ENCODE measurements at places on chromosomes 3 and 15. TPM values are rescaled to one million over a fixed set of nuclear protein-coding genes. Genes with fewer than 3 reads are reported as not detected.

MRAS gene
- polyA plus RNA-seq = 25.0 TPM

GOLGA8A gene
- 33.9 TPM for polyA plus RNA-seq

FANCD2OS gene
- not detected for polyA plus RNA-seq

NR1I2 gene
- polyA plus RNA-seq = not detected

KLF15 gene
- polyA plus RNA-seq = 0.39 TPM

IRAK2 gene
- 8.6 TPM for polyA plus RNA-seq

BAHD1 gene
- 5.5 TPM for polyA plus RNA-seq

GRCh38 chr3:128557531-128558280, 64.7 kb upstream of the GATA2 start:
- DNase-seq = no peak

GRCh38 chr15:95605098-95605497, 725.4 kb upstream of the NR2F2 start:
- DNase-seq = no peak

DNA sequence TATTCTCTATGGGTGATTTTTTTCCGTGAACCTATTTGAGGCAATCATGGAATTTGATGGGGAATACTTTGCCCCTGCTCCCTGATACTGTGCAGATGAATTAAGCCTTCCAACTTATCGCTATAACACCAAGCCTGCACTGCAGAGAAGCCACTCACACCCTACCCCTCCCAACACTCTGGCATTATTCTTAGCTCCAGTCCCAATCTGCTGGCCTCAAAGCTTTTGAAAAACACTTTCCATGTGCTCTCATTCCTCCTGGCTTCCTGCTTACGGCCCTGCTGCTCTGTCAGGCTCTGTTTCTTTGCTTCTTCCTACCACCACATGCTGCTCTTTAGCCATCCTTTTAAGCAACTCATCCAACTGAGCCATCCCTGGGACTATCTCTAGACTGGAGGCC, 327.8 kb upstream of the SLCO3A1 start:
- DNase-seq = no peak

GRCh38 chr3:57981483-57982087, 26.6 kb upstream of the FLNB start:
- DNase-seq = no peak

DNA sequence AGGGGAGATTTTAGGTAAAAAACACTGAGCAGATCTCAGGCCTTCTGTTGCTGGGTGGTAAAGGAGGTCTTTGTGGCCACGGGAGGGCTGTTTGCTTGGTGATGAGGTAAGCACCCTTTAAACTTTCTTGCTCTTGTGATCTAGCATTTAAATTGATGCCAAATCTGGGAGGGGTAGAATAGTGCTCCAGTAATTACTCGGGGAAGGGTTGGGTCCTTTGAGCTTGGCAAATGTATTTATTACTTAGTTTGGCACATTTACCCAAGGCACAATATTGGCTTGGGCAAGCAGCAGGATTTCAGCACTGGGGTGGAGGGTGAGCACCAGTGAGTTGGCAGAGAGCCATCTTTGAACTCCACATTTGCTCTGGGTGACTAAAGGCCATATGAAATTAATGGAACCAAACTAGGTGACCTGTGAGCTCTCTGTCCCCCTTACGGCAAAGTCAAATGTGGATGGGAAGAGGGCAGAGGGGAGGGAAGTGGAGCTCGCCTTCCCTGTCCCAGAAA, 185.9 kb upstream of the ONECUT1 start:
- DNase-seq = no peak

DNA sequence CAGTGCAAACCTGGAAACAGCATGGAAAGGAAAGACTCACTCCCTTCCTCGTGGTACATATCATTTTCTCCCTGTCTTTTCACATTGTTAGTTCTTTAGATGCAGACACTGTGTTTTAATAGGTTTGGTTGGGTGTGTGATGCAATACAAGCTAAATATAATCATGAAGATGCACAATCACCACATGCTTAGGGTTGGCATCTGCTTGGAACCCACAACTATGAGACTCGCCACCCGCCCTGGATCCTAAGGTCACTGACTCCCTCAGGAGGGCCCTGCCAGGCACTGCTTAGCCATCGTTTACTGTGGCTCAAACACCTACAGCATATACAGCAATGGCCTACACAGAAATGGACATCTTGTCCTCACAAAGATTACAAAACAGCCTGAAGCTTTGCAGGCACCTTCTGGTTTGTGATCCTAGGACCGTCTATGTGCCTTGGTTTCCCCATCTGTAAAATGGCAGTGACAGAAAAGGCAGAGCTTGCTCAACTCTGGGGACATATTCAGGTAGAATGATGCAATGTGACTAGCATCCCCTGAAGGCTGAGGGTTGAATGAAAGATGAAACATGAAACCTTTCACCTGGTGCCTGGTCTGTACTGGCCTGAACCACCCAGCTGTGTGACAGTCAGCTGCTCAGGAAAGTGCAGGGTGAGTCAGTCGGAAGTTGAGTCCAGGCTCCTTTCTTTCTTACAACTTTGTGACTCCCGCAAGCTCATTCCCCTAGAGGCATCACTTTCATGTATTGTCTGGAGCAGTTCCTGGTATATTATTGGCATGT, 123.6 kb upstream of the PFN2 start:
- no peak for DNase-seq

DNA sequence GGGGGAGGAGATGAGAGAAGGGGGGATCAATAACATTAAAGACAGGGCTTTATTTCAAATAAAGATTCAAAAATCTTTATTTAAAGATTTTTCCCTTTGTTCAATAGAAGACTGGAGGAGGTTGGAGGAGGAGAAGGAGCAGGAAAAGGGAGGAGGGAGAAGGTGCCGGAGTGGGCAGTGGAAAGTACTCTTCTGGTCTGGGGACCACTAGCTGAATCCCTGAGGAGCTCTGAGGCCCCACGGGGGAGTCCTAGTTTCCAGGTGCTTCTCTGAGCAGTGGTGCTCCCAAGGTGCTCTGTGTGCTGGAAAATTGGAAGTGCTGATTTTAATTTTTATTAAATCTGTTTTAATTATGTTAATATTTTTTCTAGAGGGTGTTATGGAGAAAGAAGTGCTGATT, 19.4 kb upstream of the SEMA4B start:
- DNase-seq = no peak

DNA sequence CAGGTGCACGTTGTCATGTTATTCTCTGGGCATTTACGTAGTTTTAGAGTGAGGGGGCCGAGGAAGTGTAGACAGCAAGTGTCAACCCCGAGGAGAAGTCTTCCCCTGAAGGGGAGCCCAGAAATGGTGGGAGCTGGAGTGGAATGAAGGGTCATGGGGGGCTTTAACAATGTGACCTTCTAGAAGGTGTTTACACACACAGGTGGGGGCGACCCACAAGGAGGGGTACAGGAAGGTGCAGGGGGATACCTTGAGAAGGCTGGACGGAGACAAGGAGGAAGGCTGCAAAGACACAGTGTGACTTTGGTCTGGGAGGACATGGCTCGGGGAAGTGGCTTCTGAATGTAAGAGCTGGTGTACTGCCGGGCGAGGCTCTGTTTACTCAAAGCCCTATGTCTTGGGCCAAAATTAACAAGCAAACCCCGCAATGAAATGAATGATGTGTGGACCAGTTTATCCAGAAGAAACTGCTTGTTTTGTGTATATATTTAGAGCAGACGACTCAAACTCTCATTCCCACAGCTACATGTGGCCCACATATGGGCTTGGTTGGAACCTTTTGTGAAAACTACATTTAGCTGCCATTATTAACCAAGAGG, 18.7 kb downstream of the TRPM1 start:
- DNase-seq = no peak

DNA sequence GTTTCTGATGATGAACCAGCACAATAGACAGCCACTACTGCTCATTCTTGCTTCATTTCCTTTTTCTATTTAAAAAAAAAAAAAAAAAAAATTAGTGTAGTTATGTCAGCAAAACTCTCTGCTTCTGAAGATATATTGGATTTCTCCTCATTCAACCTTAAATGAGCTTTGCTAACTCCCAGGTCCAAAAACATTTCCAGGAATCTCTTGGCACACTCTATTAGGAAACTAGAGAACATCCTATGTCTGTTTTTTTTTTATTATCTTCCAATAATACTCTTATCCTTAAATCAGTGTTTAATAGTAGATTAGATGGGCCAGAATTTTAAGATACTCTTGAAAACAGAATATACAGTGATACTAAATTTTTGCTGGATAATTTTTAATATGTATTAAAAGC, 398.0 kb downstream of the NAALADL2 start:
- DNase-seq = no peak

DNA sequence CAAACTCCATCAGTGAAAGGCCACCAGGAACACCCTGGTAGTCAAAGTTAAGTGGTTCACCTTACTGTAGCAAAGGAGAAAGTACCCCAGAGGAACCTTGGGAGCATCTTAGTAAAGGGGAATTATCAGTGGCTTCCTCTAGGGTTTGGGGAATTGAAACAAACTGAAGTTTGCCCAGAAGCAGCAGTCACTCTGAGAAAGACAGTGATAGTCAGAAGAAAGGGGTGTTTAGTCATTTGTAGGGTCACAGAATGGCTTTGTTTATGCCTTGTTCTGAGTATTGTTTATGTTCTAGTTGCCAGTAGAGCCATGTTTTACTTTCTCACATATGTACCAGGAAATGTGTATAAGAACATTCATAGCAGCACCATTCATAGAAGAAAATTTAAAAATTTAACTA, 93.8 kb downstream of the FHIT start:
- DNase-seq = no peak

DNA sequence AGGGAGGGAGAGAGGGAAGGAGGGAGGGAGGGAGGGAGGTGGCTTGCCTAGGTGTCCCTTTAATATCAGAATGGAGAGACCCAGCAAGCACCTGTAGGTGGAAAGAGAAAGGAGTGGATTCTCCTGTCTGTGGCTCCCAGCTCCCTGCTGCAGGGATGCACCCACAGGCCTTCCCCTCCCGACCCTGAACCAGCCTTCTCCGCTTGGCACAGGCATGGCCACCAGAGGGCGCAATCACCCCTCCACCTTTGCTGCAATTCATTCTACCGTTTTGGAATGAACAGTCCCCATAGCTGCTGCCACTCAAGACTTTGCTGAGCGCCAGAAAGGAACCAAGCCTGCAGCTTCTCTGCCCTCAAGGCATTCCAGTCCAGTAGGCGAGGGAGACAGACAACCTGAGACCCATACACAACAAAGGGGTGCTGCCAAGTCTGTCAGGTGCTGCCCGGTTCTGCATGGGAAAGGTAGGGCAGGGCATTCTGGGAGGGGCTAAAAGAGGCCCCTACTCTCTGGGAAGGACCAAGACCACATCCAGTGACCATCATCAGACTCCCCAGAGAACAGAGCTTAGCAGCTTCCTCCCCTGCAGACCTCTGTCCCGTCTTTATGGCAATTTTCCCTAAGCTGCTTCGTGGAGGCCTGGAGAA, 4.9 kb downstream of the TLR9 start:
- DNase-seq = peak; percentile 93

GRCh38 chr15:74252291-74252690, 16.2 kb downstream of the CCDC33 start:
- DNase-seq = no peak

- DNase-seq = no peak
Measured at GRCh38 chr15:63299943-63300575, 22.7 kb downstream of the APH1B start.

DNA sequence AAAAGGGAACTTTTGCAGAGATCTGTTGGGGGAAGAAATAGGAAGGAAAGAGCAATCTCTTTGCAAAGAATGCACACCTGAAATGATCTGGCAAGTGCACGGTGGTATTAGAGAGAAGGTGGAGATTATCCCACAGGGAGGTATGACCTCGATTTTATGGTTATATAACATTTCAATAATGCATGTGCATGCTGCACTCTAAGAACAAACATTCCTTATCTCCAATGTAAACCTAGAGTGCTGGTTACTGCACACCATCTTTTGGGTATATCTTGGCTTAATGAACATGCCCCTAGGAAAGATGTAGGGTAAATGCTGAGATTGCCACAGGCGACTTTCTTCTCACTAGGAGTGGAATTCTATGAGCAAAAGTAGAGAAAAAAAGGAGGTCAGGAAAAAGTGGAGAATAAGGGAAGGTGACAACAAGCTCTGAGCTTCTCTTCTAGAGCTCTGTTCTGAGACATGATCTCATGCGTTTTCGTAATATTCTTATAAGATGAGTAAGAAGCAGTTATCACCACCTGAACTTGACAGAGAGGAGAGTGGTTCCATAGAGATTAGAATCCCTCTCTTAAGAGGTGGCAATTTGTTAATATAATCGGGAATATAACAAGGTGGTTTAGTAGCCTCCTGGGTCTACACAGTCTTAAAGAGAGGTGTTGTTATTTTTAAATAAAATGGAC, 117.5 kb upstream of the TMC3 start:
- DNase-seq = no peak

- DNase-seq = no peak
Measured at GRCh38 chr3:33417066-33417673, 23.0 kb downstream of the UBP1 start.

Measured in SK-N-SH (cell line).